ENCODE measurements at places on chromosomes 3 and 15.

DNA sequence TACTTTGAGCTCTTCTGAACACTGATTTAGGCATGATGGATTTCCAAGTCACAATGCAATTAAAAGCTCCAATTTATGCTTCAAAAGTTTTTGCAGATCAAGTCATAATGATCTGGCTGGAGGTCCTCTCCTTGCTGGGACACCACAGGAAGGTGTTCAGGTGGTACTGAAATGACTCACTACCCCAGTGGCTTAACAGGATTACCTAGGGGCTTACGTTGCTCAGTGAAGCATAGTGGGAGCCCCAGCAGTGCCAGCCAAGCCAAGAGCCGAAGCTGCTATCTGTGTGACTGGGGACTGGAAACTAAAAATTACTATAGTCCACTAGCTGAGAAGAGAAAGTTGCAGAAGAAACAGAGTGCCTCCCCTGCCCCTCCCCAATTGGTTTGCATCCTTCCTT lies 110.1 kb upstream of the LPP start:
- no peak for DNase-seq

GRCh38 chr3:136728473-136728872 lies 23.7 kb downstream of the STAG1 start:
- DNase-seq, result no peak

DNA sequence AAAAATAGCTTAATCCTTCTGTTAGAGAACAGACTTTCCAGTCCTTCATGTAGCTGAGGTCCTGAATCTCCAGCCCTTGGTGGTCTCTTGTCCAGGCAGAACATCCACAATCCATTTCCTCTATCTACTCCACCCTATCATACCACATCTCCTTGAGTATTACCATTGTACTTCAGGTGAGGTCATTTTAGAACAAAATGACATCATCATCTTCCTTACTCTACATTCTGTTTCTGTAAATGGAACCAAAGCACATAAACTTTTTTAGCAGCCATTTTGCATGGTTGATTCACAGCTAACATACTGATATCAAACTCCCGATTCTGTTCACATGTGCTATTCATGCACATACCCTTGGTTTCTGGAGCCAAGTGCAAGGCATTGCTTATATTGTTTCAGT lies 112.4 kb downstream of the C3orf70 start:
- DNase-seq, result no peak

GRCh38 chr15:82750831-82751180 lies 41.1 kb upstream of the AP3B2 start:
- no peak for DNase-seq

DNA sequence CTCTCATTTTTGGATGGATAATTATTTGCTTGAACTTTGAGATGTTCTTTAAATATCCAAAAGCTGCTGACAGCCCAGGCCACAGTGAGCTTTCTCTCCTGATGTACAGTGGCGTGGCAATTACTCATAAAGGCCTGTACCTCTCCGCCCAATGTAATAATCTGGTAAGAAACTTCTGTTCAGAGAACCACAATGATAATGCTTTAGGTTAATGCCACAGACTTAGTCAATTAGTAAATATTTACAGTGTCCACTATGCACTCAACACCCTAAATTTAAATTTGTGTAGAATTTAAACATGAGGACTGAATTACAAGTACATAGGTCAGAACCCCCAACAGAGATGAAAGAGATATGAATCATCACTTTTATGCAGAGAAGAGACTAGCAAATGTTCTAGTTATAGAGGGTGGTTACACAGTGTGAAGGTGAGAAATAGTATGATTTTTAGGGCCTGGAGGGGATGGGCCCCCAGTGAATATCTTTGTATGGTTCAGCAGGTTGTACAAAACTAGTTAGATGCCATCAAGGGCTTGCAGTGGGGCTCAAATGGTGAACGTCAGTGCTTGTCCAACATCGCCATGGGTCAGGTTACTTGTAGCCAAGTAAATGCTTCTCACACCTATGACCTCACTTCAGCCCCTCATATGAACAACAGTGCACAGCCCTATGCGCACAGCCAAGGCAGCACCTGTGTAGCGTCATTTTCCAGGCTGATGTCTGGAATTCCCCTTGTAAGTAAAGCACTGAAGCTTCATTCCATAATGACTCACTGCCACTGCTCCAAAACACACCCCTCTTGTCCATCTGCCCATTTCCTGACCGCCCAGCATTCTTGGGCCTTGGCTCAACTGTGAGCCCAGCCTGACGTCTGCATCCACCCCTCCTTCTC lies 13.3 kb downstream of the ABHD2 start:
- DNase-seq, result no peak

DNA sequence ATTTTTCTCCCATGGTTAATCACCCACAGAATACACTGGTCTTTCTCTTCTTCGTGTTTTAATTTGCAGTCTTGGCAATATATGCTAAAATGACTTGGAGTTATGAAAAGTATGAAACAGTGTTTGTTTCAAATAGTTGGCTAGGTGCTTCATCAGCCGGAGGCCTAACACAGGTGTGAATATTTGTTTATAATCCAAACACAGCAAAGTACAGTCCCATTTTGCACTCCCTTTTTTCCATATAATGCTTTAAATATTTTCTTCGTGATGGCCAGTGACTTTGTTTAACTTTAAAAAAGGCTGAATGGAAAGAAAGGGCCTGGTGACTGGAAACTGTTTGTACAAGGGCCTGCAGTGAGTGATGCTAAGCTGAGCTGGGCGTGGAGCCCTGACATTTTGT lies 219.7 kb upstream of the LRIG1 start:
- no peak for DNase-seq

DNA sequence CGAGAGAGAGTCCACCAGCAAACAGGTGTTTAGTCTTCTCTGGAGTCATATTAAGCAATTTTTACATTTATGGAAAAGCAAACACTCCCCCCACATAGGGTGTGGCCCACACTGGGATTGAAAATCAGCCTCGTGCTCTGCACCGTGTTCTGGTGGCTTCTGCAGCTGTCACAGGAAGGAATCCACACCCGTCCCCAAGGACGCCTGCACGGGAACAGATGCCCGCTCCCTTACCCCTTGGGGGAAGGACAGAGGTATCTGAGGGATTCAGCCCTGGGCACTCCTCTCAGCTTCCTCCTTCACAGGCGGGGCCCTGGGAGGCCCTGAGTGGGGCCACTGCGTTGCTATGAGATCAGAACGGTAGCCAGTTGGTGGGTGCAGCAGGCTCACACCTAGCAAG lies 27.8 kb downstream of the LIPC start:
- no peak for DNase-seq

GRCh38 chr15:50803479-50804180 lies 38.1 kb upstream of the SPPL2A start:
- no peak for DNase-seq

DNA sequence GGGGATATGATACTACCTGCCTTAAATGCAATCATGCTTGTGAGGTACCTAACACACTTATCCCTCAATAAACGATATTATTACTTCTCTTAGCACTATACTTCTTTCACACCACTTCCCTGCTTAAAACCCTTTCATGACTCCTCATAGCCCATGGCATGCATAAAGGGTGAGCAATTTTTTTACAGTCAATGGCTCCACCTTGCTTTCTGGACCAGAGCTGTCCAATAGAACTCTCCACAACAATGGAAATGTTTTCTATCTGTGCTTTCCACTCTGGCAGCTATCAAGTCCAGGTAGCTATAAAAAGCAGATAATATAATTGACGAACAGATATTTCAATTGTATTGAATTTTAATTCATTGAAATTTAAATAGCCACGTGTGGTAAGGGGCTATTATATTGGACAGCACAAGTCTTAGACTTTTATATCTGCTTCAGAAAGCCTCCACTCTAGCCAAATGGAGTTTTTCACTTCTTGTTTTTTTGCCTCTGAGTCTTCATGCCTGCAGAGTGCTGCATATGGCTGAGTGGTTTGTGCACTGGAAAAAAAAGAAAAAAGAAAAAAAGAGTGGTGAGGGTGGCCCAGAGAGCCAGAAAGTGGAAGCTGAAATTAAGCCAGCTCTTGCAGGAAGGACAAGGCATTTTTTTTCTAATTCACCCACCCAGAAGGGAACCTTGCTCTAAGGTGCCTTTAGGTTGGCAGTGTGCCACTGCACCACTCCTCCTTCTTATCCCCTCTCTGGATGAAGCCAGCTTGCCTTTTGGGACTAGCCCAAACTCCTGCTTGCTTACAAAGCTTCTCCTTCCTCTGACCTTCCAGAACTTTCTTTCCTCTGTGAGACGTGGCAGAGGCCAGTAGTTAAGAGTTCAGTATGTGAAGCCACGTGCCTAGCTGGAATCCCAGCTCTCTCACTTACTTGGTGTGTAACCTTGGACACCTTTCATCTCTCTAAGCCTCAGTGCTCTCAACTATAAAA lies 239.0 kb upstream of the LRTM1 start:
- no peak for DNase-seq

DNA sequence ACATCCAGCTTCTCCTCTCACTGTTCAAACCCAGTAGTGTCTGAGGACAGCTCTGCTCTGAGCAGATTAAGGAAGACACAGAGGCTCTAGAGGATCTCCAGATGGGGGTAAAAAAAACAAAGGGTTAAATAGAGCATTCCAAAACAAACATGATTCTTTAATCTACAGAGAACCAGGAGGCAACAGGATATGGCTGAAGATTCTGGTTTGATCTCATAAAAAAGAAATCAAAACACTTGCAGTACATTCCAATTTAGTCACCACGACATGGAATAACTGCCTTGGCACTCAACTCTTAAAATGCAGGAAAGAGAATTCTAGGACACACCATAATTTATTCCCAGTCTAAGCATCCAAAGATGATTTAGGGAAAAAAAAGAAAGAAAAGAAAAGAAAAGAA lies 32.0 kb downstream of the TM4SF4 start:
- DNase-seq, result no peak

GRCh38 chr15:71278989-71279756 lies 163.9 kb downstream of the THSD4 start:
- no peak for DNase-seq

GRCh38 chr3:170425491-170426239 lies 7.0 kb downstream of the CLDN11 start:
- no peak for DNase-seq

GRCh38 chr3:135781026-135781815 lies 184.3 kb upstream of the PPP2R3A start:
- no peak for DNase-seq

GRCh38 chr3:105527949-105528348 lies 161.2 kb downstream of the ALCAM start:
- no peak for DNase-seq

GRCh38 chr3:42468111-42468510 lies 34.3 kb upstream of the VIPR1 start:
- DNase-seq, result no peak

DNA sequence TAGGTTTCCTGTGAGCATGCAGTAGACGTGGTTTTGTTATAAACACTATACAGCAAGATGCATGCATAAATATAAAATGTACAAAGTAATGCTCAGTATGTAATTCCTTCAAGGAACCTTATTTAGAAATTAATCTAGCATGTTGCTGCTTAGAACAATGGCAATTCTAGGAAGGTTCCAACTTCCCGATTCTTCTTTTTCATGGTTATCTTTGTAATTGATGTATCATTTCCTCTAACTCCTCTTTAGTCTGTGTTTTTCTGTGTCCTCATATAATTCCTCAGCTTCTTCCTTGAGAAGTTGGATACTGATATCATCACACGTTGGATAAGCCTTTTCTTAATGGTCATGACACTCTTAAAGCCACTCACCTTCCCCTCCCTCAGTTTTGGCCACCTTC lies 3.5 kb downstream of the TSEN2 start:
- DNase-seq, result no peak
